ENCODE measurements at places on chromosomes 13 and 19. TPM values are rescaled to one million over a fixed set of nuclear protein-coding genes. Genes with fewer than 3 reads are reported as not detected.

DNA sequence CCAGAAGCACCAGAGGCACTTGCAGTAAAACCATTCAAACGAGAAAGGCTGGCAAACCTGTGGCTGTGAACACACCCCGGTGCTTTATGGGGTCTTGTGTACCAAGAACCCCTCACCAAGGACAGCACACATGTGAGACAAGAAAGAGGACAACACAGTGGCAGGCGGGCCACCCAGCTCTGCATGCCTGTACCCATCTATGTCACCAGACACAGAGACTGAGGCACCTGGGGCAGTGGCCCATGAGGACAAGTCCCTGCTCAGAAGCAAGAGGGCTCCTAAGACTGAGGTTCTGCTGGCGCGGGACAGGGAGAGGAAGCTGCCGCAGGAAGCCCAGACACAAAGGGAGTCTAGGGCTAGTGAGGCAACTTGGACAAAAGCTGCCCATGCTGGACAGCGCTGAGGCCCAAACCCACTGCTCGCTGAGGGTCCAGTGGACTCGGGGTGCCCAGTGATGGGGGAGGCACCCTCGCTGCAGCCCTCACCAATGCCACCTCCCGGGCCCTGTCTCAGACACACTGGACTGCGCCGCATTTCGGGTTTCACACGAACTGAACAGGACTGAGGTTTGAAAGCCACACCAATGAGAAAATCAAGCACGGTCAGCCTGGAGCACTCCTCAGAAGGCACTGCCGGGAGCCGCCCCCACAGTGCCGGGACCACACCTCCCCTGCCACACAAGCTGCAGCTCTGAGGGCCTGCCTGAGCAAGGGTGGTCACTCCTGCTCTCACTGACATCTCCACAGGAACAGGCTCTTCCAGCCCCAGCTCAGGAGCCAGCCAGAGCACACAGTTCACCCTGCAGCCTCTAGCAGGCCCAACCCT is 232.7 kb downstream of the TUBA3C start:
- H3K27me3 ChIP-seq: no peaks in the 10 kb centered on the region
- no peak overlapping the region for H3K27ac ChIP-seq
- H3K36me3 ChIP-seq: no peaks in the 10 kb centered on the region
- DNase-seq: no peak

Gene PEAK3
- not detected for total RNA-seq

GRCh38 chr13:93248627-93249047 is 22.0 kb downstream of the GPC6 start:
- peak overlapping the region; percentile 0 for H3K27ac ChIP-seq
- H3K36me3 ChIP-seq: peaks cover 4% of the 10 kb centered on the region
- H3K4me1 ChIP-seq: peaks cover 28% of the 10 kb centered on the region
- no peak overlapping the region for H3K4me3 ChIP-seq

- H3K4me3 ChIP-seq: no peak overlapping the region
- no peak overlapping the region for H3K27ac ChIP-seq
- H3K4me1 ChIP-seq: no peaks in the 10 kb centered on the region
- H3K36me3 ChIP-seq: no peaks in the 10 kb centered on the region
These were observed 57.7 kb downstream of the ANKRD10 start for GRCh38 chr13:110856942-110857835.

GRCh38 chr19:15367439-15367838 is 12.1 kb downstream of the AKAP8 start:
- DNase-seq: no peak
- H3K4me1 ChIP-seq: no peaks in the 10 kb centered on the region
- H3K36me3 ChIP-seq: peaks cover 21% of the 10 kb centered on the region
- H3K4me3 ChIP-seq: no peak overlapping the region
- H3K27ac ChIP-seq: no peak overlapping the region
- H3K27me3 ChIP-seq: no peaks in the 10 kb centered on the region

GRCh38 chr19:5080809-5081208 is 111.9 kb downstream of the KDM4B start:
- DNase-seq: no peak
- peaks cover 4% of the 10 kb centered on the region for H3K4me1 ChIP-seq
- H3K36me3 ChIP-seq: peaks cover 15% of the 10 kb centered on the region
- no peak overlapping the region for H3K4me3 ChIP-seq

DNA sequence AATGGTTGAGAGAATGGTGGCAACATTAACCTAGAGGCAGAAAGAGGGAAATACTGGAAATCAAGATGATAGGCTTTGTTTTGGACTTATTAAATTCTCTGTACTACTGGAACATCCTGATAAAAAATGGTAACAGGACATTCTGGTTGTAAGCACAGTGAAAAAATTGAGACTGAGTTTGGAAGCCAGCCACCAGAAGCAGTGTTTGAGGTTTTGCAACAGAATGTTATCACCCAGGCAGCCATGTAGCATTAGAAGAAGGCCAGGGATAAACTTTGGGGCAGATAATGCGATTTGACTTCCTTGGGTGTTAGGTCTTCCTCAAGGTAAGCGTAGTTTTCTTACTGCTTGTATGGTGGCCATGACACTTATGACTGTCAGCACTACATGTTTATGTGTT is 307.4 kb downstream of the ATP8A2 start:
- no peak overlapping the region for H3K27ac ChIP-seq
- no peak for DNase-seq
- H3K4me1 ChIP-seq: peaks cover 20% of the 10 kb centered on the region
- H3K27me3 ChIP-seq: no peaks in the 10 kb centered on the region
- H3K36me3 ChIP-seq: no peaks in the 10 kb centered on the region
- no peak overlapping the region for H3K4me3 ChIP-seq

Gene FGF14
- 4.2 TPM for total RNA-seq

Gene RGCC
- 2.7 TPM for total RNA-seq

GRCh38 chr13:113327391-113327765 is 30.3 kb downstream of the LAMP1 start:
- H3K36me3 ChIP-seq: peaks cover 8% of the 10 kb centered on the region
- no peak overlapping the region for H3K27ac ChIP-seq
- H3K4me1 ChIP-seq: peaks cover 4% of the 10 kb centered on the region
- DNase-seq: no peak
